ENCODE measurements at places on chromosomes 6 and 20.

DNA sequence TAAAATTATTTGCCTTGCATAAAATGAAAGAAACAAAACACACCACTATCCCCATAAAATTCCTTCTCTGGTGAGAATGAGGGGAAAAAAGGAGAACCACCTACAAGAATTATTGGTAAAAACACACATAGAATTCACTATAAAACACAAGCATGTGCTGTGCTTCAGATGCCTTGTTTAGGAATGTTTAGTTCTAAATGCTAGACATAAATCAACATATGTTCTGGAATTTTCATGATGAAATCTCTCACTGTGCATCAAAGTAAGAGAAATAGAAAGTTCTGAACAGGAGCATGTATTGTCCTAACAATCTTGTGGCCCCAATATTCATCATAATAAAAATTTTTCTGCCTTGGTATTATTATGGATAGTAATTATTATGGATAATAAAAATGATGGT, 111.0 kb downstream of the PLCB4 start:
- no peak for DNase-seq

GRCh38 chr20:20410678-20411077, 42.8 kb downstream of the INSM1 start:
- DNase-seq, result no peak

DNA sequence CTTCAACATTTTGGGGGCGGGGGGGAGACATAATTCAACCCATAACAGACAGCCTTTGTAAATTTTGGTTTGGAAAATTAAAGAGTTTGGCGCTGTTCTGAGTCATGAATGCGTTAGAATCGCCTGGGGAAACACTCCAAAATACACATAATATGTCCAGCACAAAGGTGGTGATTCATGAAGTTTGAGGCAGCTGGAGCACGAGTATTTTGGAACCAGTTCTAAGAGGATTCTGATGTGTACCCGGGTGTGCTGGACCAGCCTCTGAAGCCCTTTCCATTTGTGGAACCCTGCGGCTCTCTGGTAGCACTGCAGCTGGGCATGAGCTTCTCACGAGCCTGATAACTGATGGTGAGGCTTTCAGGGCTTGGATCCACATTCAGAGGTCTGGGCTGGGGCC, 4.7 kb downstream of the GMPR start:
- no peak for DNase-seq

DNA sequence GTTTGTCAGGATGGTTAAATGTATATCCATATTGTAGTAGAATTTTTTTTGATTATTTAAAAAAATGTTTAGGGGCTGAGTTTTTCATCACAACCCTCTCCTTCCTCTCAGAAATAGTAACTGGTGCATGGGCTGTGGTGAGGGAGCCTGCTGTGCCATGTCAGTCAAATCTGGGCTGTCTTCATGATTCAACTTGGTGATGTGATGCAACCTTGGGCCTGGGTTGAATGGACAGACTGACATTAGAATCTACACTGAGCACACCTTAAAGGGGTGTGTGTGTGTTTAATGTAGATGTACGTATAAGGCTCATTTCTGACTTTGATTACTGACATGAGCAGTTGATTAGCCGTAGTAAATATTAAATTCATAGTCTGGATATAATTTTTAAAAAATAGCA, 3.7 kb downstream of the TJAP1 start:
- DNase-seq, result no peak

DNA sequence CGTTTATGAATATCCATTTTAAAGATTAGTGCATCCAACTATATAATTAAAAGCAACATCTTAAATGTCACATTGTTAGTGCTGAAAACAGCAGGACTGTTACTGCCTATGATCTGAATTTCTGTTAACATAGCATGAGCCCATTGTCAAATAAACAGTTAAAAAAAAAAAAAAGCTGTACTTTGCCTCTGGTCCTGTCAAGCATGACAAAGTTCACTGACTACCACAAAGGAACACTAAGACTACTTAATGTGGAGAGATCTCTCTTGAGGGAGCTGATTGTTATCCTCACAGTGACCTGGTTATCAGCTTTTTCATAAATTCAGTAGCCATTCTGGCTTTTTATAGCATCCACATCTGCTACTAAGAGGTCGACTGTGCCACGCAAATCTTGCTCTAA, 228.1 kb downstream of the TMEM200A start:
- DNase-seq, result no peak
